KBM-7 (cell line): ENCODE measurements at places on chromosomes 1 and 21.

GRCh38 chr1:228999446-229000170 lies 264.3 kb downstream of the RHOU start:
- no peak for DNase-seq

DNA sequence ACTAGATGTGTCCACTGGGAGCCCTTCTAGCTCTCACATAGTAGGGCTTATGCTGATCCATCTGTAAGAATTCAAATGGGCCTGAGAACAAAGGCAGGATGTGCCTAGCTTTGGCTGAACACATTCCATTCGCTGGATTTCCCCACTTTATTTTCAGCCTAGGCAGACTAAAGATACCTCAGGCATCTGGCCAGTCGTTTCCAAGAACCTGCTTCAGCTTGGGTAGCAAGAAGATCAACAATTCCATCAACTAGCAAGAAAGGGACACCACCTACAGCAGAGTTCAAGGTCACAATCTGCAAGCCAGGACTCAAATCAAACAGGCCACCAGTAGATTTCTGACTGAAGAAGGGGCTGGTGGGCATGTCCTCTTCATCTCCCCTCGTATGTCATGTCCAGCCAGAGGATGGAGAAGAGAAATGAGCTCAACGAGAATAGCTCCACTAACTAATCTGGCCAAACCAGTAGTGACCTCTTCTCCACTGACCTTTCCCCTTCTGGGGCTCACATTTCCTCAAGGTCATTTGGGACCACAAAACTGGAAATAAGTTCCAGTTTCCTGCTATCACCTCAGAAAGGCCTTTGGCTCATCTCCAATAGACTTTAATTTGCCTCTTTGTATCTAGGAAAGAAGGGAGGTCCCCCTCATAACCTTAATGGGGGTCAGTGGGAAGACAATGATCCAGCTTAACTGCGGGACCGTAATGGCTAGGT lies 14.2 kb downstream of the TXNIP start:
- no peak for DNase-seq

- peak; percentile 28 for DNase-seq
Observed at GRCh38 chr1:150268340-150268704, 494 bp downstream of the APH1A start.

DNA sequence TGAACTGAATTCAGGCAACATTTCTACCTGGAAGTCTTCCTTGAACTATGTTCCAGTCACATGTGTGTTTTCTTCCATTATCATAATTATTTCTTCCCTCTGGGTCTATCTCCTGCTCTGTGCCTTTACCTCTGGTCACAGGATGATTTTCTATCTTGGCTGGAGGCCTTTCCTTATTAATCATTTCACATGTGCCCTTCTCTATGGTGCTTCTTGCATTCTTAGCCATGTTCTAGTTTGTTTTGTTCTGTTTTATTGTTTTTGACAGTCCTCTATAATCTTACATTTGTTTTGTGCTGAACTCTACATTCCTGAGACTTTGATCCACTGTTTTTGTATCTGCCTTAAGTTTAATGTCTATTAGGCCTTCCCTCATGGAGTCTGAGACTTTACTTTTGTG lies 51.0 kb downstream of the SGIP1 start:
- DNase-seq: no peak

- no peak for DNase-seq
Observed at GRCh38 chr1:48532976-48533375, 61.0 kb upstream of the SPATA6 start.

DNA sequence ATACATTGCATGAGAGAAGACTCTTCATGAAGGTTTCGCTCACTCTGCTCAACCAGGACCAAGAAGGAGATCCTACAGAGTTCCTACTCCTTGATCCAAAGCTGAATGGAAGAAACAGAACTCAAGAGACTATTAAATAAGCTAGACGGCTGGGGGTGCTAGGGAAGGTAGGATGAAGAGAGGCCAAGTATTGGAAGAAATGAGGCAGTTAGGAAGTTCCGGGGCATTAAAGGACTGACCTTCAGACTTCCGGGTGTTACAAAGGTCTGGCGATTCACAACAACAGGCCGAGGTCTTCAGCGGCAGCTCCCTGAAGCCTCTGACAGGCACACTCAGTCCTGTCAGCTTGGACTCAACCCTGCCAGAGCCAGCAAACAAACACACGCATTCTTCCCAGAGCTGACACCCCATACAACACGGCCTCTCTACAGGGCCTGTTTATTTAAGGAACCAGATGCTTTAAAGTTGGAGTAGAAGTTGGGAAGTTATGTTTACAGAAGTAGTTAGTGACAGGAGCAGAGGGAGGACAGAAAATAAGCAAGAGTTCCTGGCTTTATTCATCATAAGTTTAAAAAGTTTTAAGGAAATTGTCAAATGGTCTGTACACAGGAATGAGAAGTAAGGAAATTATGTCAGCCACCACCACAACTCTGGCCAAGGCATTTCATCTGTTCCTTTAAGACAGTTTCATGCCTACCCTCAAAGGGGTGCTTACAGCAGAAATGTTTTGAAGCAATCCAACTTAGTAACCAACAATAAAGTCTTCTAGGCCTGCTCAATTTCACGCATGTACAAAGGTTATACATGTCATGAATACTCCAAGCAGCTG lies 4.7 kb downstream of the SORT1 start:
- peak; percentile 42 for DNase-seq

DNA sequence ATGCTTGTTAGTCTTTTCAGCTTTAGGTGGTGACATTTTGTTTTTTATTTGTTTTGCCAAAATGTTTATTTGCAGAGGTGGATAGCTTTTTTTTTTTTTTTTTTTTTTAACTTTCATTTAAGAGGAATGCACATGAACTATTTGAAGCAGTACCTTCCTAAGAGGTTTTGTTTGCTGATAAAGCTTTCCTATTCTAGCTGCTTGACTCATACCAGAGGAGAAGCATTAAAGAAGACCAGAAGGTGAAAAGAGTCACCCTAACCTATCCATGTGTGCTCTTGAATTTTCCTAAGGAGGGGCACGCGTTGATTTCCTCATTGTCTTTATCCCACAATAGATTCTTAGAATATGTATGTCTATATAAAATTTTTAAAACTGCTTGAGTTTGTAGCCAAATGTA lies 57.7 kb downstream of the PRDM2 start:
- DNase-seq: no peak

DNA sequence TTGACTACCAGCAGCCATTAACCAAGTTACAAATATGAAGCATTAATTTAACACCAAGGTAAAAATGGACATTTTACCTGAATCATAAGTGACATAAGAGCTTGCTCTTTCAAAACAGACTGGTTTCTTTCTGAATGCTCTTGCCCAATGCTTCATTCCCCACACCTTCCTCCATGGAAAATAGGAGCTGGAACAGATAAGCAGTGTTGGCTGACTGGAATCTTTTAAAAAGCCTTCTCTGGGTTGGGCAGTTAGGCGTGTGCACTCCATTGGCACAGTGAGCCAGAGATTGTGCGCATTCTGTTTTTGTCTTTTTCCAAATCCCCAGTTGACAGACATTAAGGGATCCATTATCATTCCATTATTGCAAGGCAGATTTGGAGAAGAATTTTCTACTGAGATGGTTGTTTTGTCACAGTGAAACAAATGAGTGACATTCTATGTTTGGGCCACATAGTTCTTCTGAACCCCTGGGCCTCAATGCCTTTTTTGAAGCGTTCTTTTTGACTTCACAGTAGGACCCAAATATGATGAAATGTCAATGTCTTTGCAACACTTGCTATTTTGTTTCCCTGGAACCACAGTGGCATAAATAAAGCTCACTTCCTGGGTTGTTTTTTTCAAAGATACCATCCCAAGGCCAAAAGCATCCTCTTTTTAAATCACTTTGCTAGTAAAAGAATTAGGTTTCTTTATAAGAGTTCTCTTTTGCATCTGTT lies 32.3 kb downstream of the LRRC8B start:
- no peak for DNase-seq

GRCh38 chr21:14646893-14647292 lies 100.8 kb upstream of the SAMSN1 start:
- DNase-seq: no peak

- no peak for DNase-seq
Observed at GRCh38 chr1:89767618-89768017, 53.2 kb upstream of the LRRC8D start.

DNA sequence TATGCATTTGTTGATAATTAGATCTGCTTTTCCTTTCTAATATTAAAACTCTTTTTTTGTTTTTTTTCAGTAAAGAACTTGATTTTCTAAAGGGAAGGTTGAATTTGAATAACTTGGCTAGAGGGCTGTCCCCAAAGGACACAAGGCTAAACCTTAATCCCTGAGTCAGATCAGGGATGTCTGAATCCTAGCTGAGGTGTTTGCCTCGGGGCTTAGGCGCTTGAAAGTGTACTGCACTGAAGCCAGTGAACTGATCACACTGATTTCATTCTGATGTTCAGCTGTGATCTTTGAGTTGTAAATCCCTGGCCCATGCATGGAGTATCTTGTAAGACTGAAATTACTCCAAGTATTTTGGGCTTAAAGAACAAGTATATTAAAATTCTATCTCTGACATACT lies 42.8 kb downstream of the MTR start:
- DNase-seq: no peak

DNA sequence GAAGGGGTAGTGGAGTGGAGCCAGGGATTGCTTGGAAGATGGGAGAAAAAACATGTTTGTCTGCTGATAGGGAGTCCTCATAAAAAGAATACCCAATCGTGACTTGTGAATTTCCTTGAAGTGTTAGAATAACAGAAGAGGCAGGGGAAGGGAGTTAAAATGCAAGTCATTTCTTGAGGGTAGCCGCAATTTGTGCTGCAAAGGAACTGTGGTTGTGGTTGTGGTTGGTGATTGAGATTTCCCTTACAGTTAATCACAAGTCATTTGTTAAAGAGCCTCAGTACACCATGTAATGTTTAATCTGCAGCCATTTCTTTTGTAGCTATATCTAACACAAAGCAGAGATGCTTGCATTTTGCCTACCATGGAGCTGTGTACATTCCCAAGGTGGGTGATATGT lies 38.5 kb upstream of the EGLN1 start:
- peak; percentile 97 for DNase-seq
